ENCODE measurements at places on chromosomes 3 and 15.

DNA sequence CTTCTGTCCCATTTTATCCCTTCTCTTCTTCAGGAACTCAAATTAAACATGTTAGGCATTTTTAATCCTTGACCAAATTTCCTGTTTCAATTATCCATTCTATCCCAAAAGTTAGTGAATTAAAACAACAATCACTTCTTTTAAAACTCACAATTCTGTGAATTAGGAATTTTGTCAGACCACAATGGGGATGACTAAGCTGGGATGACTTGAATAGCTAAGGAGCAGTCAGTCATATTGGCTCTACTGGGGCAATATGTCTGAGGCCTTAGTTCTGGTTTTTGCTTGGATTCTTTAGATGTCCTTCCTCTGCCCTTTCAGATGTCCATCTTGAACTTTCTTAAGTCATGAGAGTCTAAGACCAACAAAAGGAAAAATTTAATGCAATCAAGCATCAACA lies 178.2 kb upstream of the TGFBR2 start:
- DNase-seq = no peak

DNA sequence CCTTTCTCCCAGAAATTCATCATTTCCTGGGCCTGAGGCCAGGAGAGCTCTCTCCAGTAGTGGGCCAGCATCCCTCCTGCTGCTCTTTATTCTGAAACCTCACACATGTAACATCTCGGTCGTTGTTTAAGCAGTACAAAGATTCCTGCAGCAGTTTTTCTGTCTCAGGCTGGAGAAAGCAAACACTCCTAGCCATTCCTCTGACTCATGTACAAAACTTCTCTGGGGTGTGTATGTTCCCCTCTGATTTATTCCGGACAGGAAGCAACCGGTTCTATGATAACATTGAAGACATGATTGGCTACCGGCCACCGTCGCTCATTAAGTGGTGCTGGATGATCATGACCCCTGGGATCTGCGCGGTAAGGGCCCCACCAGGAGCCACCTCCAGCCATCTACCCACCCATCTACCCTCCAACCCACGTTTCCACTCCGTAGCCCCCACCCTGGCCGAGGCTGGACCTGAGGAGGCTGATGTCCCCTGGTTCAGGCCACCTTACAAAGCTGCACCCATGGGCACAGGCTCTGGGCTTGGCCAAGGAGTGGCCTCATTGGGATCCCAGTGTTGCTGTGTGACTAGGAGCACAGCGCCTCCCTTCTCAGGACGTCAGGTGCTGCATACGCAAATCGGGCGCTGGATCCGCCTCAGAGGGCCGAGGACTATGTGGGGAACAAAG lies 58.6 kb upstream of the SLC6A1 start:
- no peak for DNase-seq

- DNase-seq = no peak
Measured at GRCh38 chr3:58591517-58592510, 14.6 kb upstream of the FAM107A start.

DNA sequence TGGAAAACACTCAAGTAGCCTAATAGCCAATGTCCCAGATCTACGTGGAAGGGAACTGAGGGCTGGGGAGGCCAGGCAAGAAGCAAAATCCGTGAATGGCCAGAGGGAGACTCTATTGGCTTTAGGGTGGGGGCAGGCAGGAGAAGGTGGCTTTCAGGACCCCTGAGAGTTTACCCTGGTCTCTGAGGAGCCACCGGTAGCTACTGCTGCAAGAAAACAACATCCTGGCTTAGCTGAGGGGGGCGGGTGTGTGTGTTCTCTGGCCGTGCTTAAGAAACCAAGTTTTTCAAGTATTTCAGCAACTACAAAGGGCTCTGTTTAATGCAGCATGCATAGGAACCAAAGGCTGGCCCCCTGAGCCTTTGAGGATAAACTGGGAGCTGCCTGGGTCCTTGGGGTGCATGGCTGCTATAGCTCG lies 47.6 kb upstream of the TRPM1 start:
- DNase-seq = no peak

DNA sequence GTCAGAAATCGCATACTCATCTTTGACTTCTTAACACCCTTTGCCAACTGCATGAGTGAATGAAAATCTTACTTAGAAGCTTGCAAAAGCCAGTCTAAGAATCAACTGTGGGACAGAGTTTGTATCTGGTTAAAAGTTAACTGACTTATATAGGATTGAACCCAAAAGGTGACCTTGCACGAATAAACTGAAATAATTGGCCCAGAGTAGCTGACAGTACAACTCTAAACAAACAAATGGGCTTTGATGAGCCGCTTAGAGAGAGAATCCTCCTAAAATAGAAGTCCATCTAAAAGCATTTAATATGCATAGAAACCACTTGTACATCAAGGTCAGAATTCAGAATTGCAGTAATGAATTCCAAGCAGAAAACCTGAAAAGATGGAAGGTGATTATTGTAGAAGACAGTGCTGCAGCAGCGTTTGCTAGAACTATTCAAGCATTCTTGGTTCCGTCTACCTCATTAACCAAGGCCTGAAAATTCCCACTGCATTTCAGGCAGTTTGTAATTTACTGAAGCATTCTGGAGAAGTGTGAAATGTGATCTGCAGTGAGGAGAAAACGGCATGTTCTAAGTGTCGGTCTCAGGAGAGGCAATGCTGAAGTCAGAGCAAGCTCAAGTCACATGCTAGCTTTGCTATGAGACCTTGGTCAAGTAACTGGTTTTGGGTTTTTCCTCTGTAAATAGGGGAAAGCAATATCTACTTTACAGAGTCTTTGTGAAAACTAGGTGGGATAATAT lies 103.7 kb downstream of the CADPS start:
- DNase-seq = no peak

- no peak for DNase-seq
Measured at GRCh38 chr15:76187163-76187562, 124.1 kb downstream of the ETFA start.

- no peak for DNase-seq
Measured at GRCh38 chr15:97867870-97868269, 92.6 kb upstream of the ARRDC4 start.

GRCh38 chr15:77526595-77527163 lies 106.0 kb downstream of the HMG20A start:
- no peak for DNase-seq

DNA sequence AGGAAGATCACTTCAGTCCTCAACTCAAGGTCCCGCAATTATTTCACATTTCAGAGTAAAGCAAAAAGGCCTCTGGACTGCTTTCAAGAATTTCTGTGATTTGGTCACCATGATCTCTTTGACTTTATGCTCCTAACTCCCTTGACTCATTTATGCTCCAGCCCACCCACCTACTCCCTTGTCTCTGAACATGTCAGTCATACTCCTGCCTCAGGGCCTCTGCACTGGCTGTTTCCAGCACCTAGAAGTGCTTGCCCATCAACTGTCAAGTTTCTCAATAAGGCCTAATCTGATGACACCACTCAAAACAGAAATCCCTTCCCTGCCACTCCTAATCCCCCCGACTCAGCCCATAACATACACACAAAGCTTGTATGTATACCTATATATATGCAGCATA lies 36.1 kb upstream of the CSPG5 start:
- DNase-seq = no peak

GRCh38 chr3:51710631-51711351 lies 3.9 kb downstream of the GRM2 start:
- DNase-seq = no peak

- DNase-seq = no peak
Measured at GRCh38 chr3:32180141-32180784, 58.2 kb upstream of the CMTM8 start.

- no peak for DNase-seq
Measured at GRCh38 chr15:32029409-32029861, 880 bp upstream of the CHRNA7 start.

DNA sequence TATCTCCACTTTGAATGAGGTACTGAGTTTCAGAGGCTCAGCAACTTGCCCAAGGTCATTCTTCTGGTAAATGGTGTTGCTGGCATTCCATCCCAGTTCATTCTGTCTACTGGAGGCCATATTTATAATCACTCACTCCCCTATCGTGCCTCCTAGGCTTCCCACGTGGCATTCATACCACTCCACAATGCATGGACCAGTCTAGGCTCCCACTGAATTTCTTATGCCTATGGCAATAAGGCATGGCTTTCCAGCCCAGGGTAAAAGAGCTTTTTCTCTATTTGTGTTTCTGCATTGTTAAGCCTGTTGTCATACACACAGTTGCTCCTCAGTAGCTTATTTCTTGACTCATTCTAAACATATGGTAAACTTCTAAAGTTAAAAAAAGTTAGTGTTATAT lies 19.9 kb downstream of the BBX start:
- DNase-seq = no peak

GRCh38 chr15:39585871-39586301 lies 5.0 kb downstream of the THBS1 start:
- no peak for DNase-seq

DNA sequence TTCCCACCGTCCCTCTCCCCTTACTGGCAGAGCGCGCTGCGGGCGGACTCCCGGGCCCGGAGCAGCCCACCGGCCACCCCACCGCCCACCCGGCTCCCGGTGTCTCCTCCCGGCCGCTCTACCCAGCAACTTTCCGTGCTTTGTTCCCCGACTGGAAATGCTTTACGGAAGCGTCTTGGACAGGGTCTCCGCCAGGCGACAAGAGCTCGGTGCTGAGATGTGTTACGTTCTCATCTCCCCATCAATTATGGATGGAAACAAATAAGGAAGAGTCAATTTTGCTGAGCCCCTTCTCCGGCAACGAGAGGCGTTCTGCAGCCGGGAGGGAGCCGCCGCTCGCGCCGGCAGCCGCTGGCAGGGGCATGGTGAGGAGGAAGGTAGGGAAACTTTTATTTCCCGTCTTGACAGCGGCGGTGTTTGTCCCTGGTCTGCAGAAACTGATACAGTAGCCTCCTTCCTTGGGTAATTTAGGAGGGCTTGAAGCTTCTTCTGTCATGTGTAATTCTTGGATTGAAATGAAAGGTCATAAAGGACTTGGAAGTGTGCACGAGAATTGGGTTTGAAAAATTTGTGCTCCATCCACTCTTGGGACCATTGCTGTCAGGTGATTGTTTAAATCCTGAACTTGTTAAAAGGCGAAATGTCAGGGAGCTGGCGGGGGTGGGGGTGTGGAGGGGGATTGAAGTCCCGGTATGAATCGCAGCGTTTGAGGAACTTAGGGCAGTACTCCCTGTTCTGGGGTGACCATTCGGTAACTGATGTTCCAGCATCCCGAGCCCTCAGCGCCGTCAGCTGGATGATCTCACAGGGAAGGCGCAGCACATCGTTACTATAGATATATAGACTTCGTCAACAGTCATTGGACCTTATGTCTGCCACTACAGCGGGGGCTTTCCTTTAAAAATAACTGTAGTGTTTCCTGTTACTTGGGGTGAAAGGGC lies 1.5 kb downstream of the SEMA6D start:
- DNase-seq = no peak

GRCh38 chr3:169384573-169384972 lies 278.9 kb downstream of the MECOM start:
- DNase-seq = no peak

DNA sequence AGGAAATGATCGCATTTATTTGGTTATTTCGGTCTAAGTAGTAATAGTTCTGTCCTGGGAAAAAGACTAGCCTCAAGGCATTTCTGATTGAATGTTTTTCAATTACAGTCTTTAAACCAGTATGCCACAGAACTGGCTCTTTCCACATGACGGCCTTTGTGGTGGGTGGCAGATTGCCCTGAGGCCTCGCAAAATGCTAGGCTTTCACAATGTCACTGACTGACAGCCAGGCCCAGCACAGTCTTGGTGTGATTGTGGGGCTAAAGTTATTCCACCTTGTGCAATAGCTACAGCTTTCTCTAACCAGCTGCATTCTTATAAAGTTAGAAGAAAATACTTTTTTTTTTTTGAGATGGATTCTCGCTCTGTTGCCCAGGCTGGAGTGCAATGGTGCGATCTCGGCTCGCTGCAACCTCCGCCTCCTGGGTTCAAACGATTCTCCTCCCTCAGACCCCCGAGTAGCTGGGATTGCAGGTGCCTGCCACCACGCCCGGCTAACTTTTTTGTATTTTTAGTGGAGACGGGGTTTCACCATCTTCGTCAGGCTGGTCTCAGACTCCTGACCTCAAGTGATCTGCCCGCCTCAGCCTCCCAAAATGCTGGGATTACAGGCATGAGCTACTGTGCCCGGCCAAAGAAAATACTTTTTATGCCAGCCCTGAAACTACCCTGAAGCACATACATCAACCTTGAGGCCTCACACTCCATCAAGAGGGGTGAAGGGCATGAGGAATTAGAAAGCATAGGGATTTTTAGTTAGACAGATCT lies 2.5 kb upstream of the ADIPOQ start:
- no peak for DNase-seq

- DNase-seq = no peak
Measured at GRCh38 chr3:43892526-43892925, 201.8 kb downstream of the ABHD5 start.

DNA sequence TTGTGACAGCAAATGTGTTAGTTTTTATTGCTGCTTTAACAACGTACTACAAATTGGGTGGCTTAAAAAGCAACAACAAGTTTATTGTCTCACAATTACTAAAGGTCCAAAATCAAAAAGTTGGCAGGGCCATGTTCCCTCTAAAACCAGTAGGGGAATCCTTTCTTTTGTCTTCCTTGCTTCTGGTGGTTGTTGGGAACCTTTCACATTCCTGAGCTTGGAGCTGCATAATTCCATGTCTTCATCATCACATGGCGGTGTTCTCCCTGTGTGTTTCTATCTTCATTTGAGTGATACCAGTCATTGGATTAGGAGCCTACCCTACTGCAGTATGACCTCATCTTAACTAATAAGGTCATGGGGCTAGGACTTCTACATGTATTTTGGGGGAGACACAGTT lies 7.4 kb downstream of the SPRED1 start:
- DNase-seq = no peak

GRCh38 chr15:88479169-88479568 lies 11.7 kb downstream of the MRPS11 start:
- no peak for DNase-seq

Measured in stimulated activated CD4-positive, alpha-beta T cell treated with anti-CD3 and anti-CD28 coated beads, Interleukin-12 subunit alpha, Interleukin-12 subunit beta, amount 100 ng/mL, for 48 hours (primary cell).